HS-5 (cell line): ENCODE measurements at places on chromosomes 16 and 17.

DNA sequence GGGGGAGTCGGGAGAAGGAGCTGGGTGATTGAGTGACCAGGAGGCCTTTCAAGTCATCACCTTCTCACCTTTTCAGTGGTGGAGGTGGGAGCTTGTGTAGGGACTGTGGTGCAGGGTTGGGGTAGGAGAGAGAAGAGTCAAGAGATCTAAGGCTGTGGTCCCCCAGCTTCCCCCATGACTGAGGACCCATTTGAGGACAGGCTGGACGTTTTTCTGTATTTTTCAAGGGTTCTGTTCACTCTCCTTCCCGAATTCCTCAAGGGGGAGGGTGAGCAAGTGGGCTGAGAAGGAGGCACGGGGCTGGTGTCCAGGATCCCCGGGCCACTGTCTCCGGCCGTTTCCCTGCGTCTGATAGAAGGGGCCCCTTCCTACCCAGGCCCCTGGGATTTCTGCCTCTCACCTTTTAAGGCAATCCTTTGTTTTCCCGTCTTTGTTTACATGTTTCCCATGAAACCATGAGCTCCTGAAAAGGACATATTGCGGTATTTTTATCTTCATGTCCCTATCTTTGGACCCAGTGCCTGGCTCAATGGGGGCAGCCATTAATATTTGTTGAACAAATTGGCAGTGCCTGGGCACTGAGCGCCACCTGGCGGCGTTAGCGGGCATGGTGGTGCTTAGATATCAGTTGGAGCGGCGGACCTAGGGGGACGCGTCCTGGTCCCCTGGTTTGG lies 9.2 kb upstream of the CD300A start:
- DNase-seq = no peak

GRCh38 chr16:30430428-30430970 lies 669 bp upstream of the DCTPP1 start:
- no peak for DNase-seq

DNA sequence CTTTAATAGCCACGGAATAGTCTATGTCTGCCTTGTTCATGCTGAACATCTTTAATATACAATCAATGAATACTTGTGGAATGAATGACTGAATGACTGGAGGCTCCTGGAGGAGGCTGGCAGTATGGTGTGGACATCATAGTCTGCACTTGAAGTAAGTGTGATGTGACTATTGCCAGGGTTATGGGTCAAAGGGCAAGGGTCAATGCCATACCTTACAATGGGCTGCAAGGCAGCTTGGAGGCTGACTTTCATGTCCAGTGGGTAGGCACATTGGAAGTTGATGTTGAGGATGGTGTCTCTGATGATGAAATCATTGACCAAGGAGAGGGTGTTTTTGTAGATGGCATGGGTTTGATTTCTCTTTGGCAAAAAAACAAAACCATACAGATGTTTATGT lies 7.9 kb downstream of the GP2 start:
- DNase-seq = no peak

GRCh38 chr16:67150833-67151396 lies at the start of gene B3GNT9:
Gene B3GNT9, minus strand, starts transcription at chr16:67150998. Its CDS starts 513 bp downstream, at chr16:67150485.
- peak; percentile 58 for DNase-seq

- no peak for DNase-seq
These were observed at the start of gene MT1H for GRCh38 chr16:56669005-56669839. Gene MT1H, plus strand, starts transcription at chr16:56669814. Its CDS starts 71 bp downstream, at chr16:56669885.

GRCh38 chr17:19015428-19015827 lies 10.9 kb upstream of the FAM83G start:
- DNase-seq = no peak

DNA sequence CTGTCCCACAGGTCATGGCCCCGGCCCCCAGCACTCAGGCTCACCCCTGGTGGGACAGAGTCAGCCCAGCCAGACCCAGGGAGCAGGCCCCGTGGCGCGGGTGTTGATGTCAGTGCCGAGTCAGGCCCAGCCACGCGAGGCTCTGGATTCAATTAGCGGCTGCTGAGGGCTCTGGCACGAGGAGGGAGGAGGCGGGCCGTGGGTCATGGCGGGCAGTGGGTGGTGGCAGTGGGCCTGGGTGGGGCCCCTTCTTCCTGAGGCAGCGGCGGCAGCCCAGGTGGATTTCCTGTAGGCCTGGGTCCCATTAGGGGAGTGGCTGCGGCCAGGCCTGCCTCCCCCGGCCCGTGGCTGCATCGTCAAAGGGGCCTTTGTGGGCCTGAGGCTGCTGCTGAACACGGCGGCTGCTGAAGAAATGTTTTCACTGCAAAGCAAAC lies 12.9 kb downstream of the VASN start:
- no peak for DNase-seq

DNA sequence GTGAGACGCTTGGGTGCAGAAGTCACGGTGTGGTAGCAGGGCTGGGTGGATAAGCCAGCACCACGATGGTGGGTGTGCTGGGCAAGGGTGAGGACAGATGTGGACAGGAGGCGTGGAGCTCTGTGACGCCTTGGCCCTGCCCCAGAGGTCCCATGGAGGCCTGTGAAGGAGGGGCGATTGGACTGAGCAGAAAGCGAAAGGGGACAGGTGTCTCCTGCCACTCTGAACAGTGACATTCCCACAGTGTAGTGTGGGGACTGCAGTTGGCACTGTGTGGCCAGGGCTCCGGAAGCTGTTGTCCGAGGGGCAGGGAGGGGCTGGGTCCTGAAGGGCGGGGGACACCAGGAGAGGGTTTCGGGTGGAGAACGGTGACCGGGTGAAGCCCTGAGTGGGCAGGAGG lies 7.3 kb downstream of the TBC1D24 start:
- no peak for DNase-seq

- no peak for DNase-seq
These were observed 50.6 kb downstream of the CREBBP start for GRCh38 chr16:3829631-3830536.

DNA sequence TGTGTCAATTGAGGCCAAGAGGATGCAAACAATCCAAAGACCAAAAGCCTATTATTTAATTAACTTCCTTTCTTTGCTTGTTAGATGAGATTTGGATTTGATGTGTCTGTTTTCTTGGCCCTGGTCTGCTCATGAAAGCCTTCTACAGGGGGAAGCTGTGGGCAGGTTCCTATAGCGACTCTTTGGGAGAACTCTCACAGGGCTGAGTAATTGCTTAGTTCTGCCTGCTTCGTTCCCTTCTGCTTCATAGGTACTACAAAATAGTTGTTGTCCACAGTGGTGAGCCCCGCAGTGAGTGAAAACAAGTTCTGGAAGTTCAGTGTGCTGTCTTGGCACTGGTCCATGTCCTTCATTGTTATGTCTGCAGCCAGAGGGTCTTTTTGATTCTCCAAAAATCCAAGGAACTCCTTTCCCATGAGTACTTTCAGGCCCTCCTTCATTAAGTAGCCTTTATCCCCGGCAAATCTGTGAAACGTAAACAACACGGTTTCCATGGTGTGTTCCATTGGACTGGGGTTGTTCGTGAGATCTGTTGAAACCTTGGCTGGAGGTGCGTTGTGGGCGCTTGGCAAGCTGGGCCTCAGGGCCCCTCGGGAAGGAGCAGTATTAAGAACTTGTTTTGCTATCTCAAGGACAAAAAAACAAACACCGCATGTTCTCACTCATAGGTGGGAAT lies 30.0 kb upstream of the ANKRD40CL start:
- no peak for DNase-seq

- DNase-seq = no peak
These were observed 1.4 kb downstream of the GOT2 start for GRCh38 chr16:58732545-58733247.

DNA sequence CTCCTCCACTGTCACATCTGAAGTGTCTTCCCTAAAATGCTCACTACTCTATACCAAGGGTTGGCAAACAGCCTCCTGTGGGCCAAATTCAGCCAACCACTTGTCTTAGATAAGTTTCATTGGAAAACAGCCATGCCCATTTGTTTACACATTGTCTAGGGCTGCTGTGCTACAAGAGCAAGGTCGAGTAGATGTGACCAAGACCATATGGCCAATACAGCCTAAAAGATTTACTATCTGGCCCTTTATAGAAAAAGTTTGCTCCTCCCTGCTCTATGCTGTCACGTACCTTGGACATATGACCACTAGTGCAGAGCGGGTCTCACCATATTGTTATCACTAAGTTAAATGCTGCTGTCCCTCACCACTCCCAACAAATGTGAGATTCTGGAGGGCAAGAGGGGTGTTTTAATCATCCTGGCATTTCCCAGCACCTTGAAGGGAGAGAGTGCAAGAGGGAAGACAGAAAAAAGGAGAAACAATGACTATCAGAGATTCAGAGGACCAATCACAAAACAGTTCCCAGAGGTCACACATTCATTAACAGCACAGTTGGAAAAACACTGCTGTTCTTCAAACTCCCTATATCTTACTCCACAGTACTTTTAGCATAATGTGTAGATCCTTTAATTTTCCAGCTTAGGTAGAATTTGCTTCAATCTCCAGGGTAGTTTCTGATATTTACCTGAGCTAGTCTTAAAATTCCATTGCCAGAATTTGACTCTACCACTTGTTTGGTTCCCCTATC lies 13.2 kb downstream of the LSM12 start:
- no peak for DNase-seq

GRCh38 chr16:6377956-6378355 lies 954.7 kb upstream of the RBFOX1 start:
- no peak for DNase-seq

GRCh38 chr17:48351911-48352332 lies 78.1 kb downstream of the SKAP1 start:
- peak; percentile 54 for DNase-seq

- no peak for DNase-seq
These were observed 32.2 kb downstream of the PRSS54 start for GRCh38 chr16:58262592-58262991.

DNA sequence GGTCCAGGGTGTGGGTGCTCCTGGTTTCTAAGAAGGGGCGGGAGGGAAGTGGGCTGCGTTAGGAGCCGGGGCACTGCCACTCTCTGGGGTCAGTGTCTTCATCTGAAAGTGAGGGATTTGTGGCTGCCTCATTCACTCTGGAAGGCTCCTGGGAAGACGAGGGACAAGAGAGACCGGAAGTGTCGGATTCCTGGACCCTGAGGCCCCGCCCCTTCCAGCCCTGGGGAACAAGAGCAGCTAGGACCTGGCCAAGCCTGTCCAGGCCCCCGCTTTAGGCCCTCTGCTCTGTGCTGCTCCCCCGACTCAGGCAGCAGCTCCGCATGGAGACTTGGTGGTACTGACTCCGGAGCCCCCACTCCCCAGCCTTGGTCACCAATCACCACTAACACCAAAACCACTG lies 6.5 kb downstream of the LGALS3BP start:
- DNase-seq = no peak

DNA sequence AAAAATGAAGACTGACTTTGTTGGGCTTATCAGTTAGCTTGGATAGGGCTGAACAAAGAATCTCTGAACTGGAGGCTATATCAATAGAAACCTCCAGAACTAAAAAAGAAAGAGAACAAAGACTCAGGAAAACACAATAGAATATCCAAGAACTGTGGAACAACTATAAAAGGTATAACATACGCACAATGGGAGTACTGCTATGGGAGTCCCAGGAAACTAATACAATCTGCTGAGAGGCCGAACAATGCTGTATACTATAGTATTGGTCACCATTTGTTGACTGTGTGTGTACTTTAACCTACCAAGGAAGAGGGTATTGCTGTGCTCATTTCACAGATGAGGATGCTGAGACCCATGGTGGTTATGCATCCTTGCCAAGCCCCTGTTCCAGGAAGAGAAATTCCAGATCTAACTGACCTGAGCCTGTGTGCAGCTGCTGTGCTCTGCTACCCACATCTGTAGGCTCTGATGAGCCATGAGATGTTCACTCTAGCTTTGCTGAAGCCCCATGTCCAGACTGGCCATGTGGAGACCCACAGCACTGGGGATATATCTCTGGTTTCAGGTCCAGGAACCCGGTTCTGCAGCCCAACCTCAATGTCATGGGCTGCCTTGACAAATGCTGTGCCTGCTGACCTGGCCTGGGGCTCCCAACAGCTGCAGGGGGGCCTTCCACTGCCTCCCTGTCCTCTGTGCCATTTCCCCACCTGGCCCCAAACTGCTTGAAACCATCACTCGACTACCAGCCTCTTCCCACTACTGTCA lies 254.3 kb upstream of the TNRC6C start:
- no peak for DNase-seq

DNA sequence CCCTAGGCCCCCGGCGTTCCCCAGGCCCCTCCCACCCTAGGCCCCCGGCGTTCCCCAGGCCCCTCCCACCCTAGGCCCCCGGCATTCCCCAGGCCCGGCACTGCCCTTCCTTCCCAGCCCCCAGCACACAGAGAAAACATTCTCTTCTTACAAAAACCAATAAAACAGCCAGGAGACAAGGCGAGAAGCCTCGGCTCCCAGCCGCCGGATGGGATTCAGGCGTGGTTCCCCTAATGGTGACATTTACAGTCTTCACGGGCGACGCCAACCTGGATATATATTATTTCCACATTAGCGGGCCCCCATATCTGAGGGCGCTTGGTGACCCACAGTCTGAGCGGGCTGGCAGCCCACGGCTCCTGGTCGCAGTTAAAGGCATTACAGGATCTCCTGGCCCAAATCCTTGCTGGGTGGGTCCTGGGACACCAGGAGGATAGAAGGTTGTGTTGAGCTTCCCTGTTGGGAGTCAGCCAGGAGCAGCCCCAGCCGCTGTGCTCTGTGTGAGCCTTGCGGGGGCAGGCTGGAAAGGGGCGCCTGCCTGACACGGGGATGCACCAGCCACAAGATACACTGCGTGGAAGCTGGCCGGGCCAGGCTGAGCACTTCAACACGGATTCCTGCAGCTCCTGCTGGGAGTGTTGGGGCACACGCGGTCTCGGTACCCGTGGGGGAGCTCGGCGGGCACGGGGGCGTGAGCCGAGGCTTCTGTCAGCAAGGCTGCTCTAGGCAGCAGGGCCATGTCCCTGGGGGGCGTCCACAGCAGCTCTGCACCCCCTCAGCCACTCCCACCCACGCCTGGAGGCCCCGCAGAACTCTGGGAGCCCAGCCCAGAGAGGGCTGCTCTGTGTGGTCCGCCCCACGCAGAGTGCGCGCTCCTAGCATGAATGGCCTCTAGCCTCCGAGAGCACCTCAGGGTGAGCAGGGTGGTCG lies 83.7 kb downstream of the LMF1 start:
- no peak for DNase-seq

- no peak for DNase-seq
These were observed 56.9 kb upstream of the HAS3 start for GRCh38 chr16:69048328-69049120.

DNA sequence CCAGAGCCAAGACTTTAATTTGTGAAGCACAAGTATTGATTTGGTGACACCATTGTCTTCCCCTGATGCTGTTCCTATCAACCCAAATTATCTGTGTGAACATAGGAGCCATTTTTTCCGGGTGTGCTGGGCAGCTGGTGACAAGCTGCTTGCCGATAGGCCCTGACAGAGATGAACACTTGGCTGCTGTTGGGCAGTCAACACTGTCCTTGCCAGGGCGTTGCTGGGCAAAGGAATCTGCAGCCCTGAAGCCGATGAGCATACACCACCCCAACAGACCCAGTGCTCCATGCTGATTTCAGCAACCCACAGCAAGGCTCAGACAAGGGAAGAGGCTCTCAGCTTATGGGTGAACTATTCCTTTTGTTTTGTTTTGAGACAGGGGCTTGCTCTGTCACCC lies 105.4 kb downstream of the YPEL2 start:
- DNase-seq = no peak

DNA sequence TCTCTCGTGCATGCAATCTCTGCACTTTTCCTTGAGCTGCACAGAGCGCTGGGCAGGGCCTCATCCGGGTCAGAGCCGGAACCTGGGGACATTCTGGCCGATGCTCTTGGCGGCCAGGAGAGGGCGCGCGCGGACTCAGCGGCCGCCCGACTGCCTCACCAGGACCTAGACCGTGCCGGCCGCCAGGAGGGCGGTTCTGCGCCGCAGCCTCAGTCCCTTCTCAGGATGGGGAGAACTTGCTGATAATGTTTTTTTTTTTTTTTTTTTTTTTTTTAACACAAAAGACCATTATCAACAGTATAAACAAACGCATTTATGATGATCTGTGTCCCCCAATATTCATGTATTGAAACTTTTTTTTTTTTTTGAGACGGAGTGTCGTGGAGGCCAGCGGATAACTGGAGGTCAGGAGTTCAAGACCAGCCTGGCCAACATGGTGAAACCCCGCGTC lies 8.1 kb upstream of the FLYWCH2 start:
- peak; percentile 14 for DNase-seq
